ENCODE measurements at places on chromosomes 2 and 18. TPM values are rescaled to one million over a fixed set of nuclear protein-coding genes. Genes with fewer than 3 reads are reported as not detected.

The ATP6V1B1 gene
- not detected for total RNA-seq

The KLF7 gene
- 45.5 TPM for total RNA-seq

DNA sequence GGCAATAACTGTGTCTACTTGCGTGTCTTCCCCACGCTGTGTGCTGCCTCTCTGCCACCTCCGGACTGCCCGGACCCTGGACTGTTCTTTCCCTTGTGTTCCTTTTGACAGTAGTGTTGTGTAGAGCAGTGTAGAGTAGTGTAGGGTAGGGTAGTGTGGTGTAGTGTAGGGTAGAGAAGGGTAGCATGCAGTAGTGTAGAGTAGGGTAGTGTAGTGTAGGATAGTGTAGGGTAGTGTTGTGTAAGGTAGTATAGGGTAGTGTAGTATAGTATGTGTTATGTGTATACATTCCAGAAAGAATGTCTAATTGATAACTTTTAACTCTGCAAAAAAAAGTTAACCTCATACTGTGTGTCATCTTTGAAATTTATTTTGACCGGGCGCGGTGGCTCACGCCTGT is 49.7 kb upstream of the ZNF236 start:
- no peak for DNase-seq
- no peak overlapping the region for H3K4me3 ChIP-seq
- H3K4me1 ChIP-seq: no peaks in the 10 kb centered on the region
- H3K27me3 ChIP-seq: no peaks in the 10 kb centered on the region
- no peaks in the 10 kb centered on the region for H3K36me3 ChIP-seq

GRCh38 chr2:206824087-206824618 is 58.7 kb downstream of the FASTKD2 start:
- H3K4me1 ChIP-seq: no peaks in the 10 kb centered on the region
- H3K27me3 ChIP-seq: no peaks in the 10 kb centered on the region
- no peak for DNase-seq
- H3K4me3 ChIP-seq: no peak overlapping the region

DNA sequence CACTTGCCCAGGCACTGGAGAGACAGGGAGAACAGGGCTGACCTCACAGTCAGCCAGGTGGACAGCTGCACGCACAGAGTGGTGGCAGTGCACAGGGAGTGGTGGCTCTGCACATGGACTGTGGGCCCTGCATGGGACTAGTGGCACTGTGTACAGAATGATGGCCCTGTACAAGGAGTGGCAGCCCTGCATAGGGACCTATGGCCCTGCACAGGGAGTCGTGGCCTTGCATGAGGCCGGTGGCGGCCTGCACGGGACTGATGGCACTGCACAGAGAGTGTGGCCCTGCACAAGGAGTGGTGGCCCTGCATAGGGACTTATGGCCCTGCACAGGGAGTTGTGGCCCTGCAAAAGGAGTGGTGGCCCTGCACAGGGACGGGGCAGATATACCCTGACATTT is 19.1 kb upstream of the STEAP3 start:
- no peaks in the 10 kb centered on the region for H3K27me3 ChIP-seq
- H3K4me3 ChIP-seq: no peak overlapping the region
- no peaks in the 10 kb centered on the region for H3K4me1 ChIP-seq
- H3K36me3 ChIP-seq: no peaks in the 10 kb centered on the region

GRCh38 chr18:12947285-12948049 is at the start of gene SEH1L:
TSS of gene SEH1L (plus strand) at chr18:12948011. CDS start at chr18:12948122, 111 bp downstream.
- H3K36me3 ChIP-seq: no peaks in the 10 kb centered on the region
- peak within 1 kb of the TSS; percentile 79 for H3K4me3 ChIP-seq
- no peaks in the 10 kb centered on the region for H3K27me3 ChIP-seq
- peak; percentile 98 for DNase-seq
- peaks cover 36% of the 10 kb centered on the region for H3K4me1 ChIP-seq
